ENCODE measurements at places on chromosomes 1 and 21.
A peak's percentile ranks its signal among the peaks of the same experiment; 100 is the strongest.

DNA sequence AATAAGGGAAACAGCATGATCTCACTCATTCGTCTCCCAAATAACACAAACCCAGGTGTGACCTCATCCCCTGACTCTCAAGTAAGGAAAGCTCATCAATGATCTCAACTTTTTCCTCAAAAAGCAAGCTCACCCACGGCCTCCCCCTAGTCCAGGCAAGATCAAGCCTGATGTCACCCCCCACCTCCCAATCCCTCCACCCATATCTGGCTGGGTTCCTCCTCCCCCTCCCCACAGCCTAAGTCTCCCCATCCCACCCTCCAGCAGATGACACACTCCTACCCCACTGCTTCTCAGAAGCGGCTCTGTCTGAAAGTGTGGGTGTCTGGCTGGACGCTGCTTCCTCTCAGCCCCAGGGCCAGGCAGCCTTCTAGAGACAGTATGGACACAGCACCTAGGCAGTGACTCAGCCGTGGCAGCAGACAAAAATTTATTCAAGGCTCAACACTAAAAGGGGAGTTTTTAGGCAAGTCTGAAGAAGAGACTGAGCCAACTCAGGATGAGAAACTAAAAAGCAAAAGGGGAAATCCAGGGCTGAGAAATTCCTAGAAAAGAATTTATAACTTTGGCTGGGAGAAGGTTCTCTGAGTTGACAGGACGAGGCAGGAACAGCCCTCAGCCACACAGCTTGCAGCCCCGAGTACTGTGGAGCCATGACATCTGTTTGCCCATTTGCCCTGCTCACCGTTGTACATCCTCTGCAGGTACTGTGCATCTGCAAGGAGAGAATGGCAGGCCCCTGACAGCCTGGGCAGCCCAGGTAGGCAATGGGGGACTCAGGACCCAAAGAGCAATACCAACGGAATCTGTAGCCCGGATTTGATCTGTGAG, 81.6 kb upstream of the LRRC8D start:
- peak; percentile 90 for DNase-seq

- peak; percentile 29 for DNase-seq
Measured at GRCh38 chr1:6634371-6635052, 9.8 kb downstream of the THAP3 start.

DNA sequence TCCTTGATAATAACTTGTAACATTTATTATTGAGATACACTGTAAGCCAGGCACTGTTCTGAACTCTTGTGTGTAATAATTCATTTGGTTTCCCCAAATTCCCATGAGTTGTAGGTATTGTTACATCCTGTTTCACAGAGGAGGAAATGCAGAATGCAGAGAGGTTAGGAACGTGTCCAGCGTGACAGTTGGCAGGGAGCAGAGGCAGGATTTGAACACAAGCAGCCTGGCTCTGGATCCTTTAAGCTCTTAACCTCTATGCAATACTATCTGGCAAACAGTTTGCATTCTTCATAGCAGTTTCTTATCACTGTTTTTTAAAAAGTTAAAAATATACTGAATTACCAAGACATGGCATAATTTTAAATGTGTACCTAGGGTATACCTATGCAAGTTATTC, 30.5 kb downstream of the EEIG2 start:
- DNase-seq, result no peak

DNA sequence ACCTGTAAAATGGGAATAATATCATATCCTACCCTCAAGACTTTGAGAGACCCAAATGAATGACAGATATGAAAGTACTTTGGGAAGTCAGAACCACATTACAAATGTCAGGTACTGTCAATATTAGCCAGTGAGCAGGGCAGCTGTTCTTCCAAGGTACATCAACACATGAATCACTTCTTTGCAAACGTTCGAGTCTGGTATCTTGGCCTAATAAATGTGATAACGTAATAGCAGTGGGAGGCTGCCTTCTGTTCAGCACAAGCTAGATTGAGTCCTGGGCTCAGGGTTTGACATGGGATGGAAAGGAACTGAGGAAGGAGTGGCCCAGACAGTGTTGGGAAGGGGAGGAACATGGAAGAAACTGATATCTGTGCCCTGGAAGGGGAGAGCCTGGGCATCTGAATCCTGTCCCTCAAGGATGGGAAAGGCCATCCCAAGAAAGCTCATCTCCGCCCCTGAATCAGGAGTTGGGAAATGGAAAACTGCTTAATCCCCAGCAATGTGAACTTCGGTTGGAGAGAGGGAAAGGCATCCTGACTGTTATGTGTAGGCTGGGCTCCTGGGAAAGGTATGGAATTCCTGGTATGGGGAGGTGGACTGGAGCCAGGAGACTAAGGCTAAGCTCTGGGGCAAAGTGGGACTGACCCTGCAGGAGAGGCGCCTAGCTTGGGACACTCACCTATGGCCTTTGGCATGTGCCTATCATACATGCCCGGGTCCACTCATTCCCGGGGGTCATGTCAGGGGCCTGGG, 14.3 kb downstream of the KCNC4 start:
- no peak for DNase-seq

DNA sequence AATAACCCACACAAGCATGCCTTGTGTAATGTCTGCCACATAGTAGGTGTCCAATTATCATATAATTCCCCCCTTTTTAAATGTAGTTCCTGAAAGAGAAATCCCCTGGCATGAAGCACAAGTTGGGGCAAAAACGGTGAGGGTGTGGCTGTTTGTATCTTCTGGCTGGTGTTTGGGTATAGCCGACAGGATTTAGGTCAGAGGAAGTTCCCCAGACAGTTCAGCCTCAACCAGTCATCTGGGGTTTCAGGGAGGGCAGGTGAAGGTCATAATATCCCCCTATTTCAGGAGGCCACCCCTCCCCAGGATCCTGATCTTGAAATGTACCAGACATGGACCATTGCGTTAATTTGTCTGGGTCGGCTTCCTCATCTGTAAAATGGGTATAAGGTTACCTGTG, 29.1 kb upstream of the JUN start:
- peak; percentile 87 for DNase-seq

GRCh38 chr1:88768816-88769215, 84.7 kb downstream of the PKN2 start:
- peak; percentile 48 for DNase-seq

DNA sequence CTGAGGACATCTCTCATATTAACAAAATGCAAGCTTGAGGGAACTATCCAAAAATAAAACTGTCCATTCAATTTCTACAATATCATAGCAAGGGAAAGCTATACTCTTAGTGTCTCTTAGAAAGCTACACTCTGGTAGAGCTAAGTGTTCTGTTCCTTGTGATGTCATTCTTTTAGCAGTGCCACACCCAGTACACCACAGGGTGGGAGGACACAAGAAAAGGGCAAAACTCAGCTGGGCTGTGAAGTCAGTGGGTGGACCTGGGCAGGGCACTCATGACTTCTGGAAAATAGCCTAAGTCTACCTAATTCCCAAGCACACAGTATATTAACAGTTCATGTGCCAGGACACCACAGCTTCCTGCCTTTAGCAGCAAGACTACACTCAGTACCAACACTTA, 42.2 kb upstream of the TNFSF4 start:
- peak; percentile 47 for DNase-seq

DNA sequence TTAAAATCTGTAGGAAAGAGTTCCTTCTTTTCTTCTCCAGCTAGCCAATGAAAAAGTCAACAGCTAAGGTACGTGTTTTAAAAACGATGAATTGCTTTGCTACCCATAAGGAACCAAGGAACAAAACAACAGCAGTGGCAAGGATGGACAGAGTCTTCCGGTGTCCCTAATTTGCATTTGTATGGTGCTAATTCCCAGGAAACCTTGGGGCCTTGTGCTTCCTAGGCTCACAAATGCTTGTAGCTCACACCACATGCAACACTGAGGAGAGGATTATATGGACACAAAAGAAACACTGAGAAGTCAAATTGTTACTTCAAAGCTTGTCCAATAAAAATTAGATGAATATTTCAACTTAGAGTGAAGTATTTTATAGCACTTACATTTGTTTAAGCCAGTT, 1.8 kb upstream of the PGBD5 start:
- no peak for DNase-seq

DNA sequence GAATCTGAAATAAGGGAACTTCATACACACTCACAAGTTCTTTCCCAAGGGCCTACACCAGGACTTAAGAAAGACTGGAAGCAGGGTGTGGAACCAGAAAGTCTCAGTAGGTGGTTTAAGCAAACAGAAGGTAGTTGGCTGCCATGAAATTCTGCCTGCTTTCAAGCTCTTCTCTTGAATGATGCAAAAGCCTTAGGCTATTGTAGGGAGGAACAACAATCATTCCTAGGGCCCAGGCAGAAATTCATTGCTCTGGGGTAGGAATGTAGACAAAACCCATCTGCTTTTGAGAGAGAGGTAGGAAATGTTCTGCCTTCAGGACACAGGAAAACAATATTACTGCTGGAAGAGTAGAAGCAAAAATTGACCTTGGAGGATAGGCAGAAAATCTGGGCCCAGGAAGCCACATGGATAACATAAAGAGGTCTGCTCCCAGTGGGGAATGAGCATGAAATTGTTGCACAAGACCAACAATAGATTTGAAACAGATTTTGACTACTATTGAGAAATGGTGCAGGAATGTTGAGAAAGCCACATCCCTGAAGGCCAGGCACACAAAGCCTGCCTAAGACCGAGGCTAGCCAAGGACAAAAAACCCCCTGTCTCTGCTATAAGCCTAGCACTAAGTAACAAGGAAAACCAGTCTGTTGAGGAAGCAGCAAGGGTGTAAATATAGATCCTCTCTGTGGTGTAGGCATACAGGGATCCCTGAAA, 22.7 kb upstream of the SFT2D2 start:
- peak; percentile 42 for DNase-seq

DNA sequence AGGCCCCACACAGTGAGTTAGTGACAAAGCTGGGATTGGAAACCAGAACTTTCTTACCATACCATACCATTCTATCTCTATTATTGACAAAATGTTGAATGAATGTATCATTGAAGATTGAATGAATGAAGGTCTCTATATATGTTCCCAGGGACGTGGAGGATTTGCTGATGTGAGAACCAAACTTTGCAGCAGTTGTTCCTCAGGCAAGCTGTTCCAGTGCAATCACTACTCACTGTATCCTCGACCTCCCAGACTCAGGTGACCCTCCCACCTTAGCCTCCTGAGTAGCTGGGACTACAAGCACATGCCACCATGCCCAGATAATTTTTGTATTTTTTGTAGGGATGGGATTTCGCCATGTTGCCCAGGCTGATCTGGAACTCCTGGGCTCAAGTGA, 11.6 kb upstream of the LIN28A start:
- DNase-seq, result no peak

DNA sequence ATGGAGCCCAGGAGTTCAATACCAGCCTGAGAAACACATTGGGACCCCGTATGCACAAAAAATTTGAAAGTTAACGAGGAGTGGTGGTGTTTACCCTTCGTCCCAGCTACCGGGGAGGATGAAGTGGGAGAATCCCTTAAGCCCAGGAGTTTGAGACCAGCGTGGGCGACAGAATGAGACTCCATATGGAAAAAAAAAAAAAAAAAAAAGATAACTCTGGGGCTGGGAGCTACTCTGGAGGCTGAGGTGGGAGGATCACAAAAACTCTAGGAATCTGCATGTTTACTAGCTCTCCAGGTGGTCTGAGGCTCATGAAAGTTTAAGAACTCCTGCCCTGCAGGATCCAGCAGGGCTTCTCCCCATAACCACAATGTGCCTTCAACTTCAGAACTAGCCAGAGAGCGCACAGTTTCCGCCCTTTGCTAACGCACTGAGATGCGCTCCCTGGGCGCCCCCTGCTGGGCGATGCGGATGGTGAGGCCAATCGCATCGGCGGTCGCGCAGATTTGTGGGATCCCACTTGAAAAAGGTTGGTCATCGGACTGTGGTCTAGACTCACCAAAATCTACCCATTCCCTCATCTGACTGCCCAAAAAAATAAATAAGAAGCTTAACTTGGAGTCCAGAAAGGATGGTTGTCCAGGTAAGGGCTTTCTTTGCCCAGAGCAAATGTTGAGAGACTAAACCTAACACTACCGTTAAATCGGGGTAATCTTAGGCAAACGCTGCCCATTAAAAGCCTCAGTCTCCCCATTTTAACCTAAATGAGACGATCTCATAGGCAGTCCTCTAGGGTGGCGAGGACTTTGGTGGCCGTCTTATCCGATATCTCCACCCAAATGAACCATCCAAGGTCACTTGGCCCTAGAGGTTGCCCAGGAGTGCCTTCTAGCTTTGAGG, 8.8 kb downstream of the ZNF683 start:
- peak; percentile 58 for DNase-seq

DNA sequence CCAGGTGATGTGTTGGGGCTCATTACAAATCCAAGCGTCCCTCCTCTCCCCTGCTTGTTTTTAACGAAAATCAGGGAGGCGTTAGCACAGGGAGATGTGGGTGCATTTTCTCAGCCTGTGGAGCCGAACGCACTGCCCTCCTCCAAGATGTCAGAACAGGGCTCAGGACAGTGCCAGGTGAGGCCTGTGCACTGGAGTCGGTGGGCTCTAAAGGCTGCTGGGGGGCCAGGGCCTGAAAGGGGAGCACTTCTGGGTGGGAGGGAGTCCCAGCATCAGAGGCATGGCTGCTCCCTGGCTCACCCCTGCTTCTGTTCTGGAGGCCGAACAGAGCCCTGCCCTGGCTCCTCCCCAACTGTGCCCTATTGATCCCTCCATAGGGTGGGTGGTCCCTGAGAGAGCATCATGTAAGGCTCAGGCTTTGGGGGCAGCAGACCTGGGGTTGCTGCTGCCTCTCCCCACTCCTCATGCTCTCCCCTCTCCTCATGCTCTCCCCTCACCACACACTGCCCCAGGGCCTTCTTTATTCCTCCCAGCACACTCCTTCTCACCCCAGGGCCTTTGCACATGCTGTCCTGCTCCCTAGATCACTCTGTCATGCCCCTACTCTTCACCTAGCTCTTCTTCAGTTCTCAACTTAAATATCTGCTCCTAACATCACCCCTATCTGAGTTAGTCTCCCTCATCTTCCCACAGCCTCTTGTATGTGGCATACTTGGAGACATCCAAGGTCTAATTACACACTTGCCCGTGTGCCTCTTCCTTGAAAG, 725.2 kb downstream of the PTPRU start:
- DNase-seq, result no peak

- DNase-seq, result no peak
Measured at GRCh38 chr1:62435231-62436038, 1.4 kb upstream of the USP1 start.

GRCh38 chr1:4837031-4837600, 182.7 kb downstream of the AJAP1 start:
- no peak for DNase-seq

DNA sequence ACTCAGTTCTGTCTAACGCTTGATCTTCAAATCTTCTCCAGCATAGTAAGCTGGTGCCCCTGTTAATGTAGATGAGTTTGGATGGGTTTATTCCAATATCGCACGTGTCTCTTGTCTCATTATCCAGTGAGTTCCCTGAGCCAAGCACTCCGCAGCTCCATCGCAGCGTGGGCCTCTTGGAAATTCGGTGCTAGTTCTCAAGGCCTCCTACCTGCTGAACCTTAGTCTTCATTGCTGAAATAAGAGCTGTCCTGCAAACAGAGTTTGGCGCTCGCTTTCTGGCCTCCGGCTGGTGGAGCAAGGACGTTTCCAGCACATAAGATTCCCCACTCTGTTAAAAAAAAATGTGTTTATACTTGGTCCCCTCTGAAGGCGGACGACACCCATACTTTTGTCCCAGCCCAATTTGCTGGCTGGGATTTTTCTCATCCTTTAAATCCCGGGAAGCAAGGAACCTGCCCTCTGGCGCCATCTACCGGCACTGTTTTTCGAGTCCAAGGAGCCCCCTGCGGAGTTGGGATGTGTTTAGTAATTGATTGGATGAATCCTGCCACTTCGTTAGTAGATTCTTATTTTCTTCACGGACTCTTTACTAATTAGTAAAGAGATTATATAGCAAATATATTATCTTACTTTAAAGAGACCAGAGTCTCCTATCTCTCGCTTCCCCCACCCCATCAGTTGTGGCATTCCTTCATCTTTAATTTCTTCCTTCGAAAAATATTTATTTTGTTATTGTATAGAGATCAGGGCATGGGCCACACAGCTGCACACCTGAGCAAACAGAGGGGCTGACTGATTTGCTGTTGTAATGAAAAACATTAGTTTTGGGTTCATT, 14.7 kb downstream of the JUN start:
- DNase-seq, result peak; percentile 56

Data from bronchial epithelial cell (primary cell).